T-helper 17 cell (primary cell): ENCODE measurements at places on chromosomes 2 and 18.
A peak's percentile ranks its signal among the peaks of the same experiment; 100 is the strongest.

DNA sequence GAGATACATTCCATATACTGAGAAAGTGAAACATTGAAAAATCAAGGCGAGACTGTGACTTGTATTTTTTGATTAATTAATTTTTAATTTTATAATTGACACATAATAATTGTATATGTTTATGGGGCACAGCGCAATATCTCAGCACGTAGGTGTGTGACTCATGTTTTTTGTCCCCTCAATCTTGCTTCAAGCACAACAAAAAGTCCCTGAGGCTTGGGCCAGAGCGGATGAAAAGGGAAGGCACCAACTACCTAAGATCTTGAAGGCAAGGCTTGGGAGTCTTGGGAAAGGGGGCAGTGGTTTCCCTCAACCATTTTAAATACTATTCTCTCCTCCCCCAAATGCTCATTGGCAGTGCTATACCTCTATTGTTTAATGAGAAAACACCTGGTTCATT, 9.9 kb downstream of the SGPP2 start:
- no peak for DNase-seq

DNA sequence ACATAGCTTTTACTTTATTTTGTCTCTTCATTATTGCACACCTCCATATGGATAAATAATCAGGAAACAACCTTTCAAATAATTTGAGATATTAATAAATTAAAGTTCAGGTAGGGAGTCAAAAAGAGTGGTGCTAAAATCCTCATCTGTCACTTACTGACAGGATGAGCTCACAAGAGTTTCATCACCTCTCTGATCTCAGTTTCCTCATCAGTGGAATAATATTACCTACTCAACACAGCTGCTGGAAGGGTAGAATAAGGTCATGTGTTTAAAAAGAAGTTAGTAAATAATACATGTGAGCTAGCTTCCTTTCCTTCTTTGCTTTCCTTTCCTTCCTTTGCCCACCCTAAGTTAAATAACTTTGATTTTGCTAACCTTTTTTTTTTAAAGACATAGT, 61.9 kb downstream of the RDH14 start:
- DNase-seq = no peak

GRCh38 chr2:109246176-109246575, 117.2 kb downstream of the SH3RF3 start:
- no peak for DNase-seq

GRCh38 chr2:238427435-238428162, 872 bp downstream of the ASB1 start:
- no peak for DNase-seq

- no peak for DNase-seq
Observed at GRCh38 chr2:236718207-236718992, 148.8 kb downstream of the ACKR3 start.

- no peak for DNase-seq
Observed at GRCh38 chr2:39981883-39982311, 202.8 kb upstream of the THUMPD2 start.

DNA sequence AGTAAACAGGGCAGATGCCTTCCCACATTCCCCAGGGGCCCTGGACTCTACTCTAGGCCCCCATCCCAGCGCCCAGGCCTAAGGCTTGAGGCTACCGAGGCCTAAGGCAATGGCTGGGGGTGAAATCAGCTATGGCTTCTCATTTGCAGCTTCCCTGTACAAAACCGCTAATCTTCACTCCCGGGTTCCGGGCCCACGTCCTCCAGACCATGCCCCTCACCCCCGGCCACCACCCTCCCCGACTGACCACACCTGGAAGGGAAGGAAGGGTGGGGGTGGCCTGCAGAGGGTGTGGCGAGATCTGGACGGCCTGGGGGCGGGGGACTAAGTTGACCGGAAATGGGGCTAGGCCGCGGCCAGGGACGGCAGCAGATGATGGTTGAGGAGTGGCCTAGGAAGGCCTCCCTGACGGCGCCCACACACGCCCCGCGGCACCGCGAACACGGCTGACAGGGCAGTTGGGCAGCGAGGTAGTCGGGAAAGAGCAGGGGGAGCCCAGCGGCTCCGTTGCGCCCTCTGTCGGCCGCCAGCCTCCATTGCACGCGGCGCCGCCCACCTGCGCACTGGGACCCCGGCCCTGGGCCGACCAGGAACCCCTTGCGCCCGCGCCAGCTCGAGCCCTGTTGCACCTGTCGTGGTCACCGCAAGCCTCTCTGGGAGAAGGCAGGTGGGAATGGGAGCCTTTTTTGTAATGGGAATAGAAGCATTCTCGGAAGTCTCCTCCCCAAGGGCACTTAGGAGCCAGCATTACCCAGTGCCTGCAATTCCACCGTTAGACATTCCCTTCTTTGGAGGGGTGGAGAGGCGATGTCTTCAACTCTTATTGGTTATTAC, 117.1 kb upstream of the STPG4 start:
- DNase-seq = peak; percentile 44

GRCh38 chr2:150211164-150211631, 276.3 kb downstream of the RND3 start:
- DNase-seq = no peak

DNA sequence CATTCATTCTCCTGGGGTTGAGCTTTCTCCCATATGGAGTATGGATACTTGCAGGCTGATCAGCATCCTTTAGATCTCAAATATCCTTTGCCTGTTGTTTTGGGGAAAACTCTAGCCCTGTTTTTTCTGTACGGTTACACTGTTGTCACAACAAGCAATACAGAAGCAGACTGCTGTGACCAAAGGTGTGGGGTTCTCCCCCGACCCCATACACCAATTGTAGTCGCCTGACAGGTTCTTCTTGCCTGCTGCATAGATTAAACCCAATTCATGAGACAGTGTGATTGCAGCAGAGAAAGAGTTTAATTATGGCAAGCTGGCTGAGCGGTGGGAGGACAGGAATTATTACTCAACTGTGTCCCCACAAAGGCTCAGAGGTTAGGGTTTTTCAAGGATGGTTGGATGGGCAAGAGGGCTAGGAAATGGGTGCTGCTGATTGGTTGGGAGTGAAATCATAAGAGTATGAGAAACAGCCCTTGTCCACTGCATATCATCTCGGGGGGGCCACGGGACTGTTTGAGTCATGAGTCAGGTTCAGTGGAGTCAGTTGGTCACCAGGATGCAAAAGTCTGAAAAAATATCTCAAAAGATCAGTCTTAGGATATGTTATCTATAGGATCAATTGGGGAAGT, 40.6 kb downstream of the ITGB1BP1 start:
- DNase-seq = no peak

DNA sequence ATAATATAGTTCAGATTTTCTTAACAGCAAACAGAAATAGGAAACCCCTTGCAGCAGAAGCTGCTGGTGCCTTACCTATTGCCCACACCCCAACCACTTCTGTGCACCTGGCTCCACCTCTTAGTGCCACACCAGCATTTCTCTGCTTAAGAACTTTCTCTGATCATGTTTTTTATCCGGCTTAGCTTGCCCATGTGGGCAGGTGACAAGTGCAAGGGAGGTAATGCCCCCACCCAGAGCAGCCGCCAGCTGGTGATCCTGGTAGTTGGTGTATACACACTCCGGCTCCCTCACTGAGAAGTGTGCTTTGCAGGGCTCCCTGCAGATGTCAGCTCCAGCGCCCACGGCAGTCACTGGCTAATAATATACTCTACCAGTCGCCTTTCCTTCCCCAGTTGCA, 126.3 kb downstream of the ALPK2 start:
- DNase-seq = no peak

GRCh38 chr18:55847960-55848359, 260.0 kb upstream of the TCF4 start:
- DNase-seq = no peak

GRCh38 chr2:156666130-156666785, 230.1 kb downstream of the GPD2 start:
- no peak for DNase-seq

DNA sequence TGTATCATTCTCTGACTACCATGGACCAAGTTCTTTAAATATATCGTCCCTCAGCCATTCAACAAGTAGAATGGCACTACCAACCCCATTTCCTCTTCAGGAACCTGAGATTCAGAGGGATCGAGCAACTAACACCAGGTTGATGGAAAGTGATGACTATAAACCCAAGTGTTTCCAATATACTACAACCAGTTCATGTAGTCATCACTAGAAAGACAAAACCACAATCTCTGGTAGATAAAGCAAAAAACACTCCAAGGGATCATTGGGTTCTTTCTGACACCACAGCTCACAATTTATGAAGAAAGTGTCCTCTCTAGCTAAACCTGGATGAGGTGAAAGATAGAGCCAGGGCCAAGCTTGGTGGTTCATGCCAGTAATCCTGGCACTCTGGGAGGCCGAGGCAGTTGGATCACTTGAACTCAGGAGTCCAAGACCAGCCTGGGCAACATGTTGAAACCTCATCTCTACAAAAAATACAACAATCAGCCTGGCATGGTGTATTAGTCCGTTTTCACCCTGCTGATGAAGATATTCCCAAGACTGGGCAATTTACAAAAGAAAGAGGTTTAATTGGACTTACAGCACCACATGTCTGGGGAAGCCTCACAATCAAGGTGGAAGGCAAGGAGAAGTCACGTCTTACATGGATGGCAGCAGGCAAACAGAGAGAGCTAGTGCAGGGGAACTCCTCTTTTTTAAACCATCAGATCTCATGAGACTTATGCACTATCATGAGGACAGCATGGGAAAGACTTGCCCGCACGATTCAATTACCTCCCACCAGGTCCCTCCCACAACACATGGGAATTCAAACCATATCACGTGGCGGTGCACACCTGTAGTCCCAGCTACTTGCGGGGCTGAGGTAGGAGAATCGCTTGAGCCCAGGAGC, 2.2 kb downstream of the CD226 start:
- DNase-seq = no peak

GRCh38 chr2:144048631-144049060, 471.3 kb downstream of the ZEB2 start:
- DNase-seq = no peak

DNA sequence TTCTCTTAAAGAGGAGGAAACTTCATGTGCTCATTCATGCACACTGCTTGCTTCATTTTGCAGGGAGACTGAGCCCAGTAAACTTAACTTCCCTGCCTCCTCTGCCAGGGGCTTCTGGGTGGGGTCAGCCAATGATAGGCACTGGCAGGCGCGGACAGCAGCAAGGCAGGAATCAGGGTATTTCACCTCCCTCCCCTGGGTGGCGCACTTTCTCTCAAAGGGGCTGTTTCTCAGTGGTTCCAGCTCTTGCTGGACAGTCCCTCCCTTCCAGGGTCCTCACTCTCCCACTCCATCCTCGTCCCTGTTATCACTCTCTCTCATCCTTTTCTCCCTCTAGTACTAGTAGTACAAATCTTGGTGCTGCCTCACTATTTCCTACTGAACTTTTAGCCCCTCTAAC, 320.5 kb upstream of the ZNF521 start:
- DNase-seq = no peak

GRCh38 chr2:207926989-207927300, 98.4 kb downstream of the PLEKHM3 start:
- no peak for DNase-seq

DNA sequence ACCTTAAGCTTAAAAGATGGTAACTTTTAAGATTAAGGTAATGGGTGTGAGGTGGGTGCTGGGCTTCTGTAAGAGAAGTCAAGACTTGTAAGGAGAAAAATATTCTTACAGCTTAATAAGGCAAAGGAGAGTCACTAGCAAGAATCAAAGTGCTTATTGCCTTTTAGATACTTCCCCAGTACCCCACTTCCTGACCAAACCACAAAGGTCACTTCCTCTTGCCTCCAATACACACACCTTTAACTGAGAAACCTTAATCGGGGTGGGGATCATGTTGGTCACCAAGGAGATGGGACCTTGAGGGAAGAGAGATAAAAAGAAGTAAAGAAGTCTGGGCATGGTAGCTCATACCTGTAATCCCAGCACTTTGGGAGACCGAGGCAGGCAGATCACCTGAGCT, 10.6 kb upstream of the ATG16L1 start:
- no peak for DNase-seq

GRCh38 chr18:3721771-3722648, 272.0 kb downstream of the TGIF1 start:
- no peak for DNase-seq

DNA sequence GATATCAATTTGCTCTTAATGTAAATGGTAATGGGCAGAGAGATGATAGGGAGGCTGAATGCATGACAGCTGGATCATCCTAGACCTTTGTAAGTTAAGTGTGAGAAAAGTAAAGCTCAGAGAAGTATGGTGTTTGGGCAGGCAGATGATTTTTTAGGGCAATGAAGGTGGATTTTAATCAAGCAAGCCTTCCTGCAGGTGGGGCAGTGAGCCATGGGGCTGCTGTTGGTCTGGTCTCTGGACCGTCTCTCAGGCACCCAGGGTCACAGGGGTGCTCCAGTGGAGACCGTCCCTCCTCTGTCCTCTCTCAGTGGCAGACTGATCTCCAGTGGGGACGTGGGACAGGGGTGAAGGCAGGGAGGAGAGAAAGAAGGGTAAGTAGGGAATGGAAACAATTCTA, 69.8 kb upstream of the STK17B start:
- no peak for DNase-seq

GRCh38 chr2:3588084-3588483, 6.8 kb upstream of the COLEC11 start:
- DNase-seq = no peak

- no peak for DNase-seq
Observed at GRCh38 chr2:123144082-123144481, 881.0 kb upstream of the CNTNAP5 start.

- no peak for DNase-seq
Observed at GRCh38 chr2:101830555-101830954, 133.0 kb downstream of the MAP4K4 start.

GRCh38 chr18:32482117-32482516, 11.4 kb upstream of the GAREM1 start:
- DNase-seq = no peak

- no peak for DNase-seq
Observed at GRCh38 chr2:26654061-26654340, 12.8 kb upstream of the CIB4 start.

DNA sequence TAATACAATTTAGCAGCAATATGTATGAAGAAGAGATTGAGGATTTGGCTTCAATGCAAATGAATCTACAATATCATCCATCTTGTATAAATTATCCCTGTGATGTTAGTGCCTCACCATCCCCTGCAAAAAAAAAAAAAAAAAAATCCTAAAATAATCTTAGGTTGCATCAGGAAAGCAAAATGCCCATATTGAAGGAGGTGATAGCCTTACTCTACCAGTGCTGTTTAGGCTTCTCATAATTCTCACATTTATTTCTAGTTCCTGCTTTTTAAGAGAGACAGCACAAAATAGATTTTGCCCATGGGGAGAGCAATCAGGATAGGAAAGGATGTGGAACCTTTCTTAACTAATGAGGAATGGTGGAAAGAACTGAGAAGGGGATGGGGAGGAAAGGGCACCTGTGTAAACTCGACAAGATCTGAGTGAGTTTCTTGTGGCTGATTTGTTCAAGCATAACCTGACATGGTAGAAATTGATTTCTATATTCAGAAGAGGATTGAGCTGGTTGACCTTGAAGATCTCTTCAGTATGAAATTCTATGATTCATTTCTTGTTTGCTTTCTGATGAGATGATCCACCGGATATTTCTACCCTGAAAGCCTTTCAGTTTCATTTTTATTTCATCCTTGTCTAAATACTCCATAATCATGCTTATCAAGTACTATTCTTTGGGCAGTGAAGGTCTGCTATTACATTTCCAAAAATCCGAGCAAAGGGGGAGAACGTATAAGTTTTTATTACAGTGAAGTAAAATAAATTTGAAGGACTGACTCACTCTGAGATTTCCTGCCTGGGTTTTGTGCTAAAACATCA, 391.2 kb downstream of the PTPRM start:
- no peak for DNase-seq
